ENCODE measurements at places on chromosomes 6 and 20. TPM values are rescaled to one million over a fixed set of nuclear protein-coding genes. Genes with fewer than 3 reads are reported as not detected.

DNA sequence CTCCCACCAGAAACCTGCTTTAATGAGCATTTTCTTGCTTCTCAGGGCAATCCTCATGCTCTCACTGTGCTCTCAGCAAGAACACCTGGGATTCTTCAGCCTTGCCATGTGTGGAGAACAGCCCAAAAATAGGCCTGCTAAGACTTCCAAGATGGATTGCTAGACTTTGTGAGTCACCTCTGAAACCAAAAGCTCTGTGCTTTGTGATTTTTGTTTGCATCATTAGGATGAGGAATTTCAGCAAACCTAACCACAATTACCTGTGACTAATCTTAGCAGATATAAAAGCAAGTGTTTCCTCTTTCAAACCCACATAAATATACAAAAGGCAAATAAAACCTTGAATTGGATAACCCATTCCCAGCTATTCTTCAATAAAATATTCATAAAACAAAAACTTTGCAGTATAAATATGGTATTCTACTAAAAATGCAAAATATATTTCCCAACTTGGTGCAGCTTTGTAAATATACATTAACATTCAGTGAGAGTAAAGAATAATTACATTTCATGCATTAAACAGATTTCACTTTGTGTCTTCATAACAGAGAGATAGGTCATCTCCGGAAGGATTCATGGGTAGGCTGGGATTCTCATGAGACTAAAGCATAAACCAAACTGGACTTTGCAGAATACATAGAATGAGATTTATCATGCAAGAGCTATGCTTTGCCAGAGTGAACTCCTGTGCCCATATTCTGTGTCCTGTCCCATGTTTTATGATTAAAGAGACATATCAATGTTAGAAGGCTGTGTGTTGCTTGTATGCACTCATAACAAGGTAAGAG is 33.5 kb downstream of the TPBG start:
- no peak overlapping the region for H3K27ac ChIP-seq
- no peaks in the 10 kb centered on the region for H3K36me3 ChIP-seq
- no peak overlapping the region for H3K4me3 ChIP-seq

GRCh38 chr6:41708856-41709255 is 26.6 kb downstream of the TFEB start:
- H3K4me3 ChIP-seq, result no peak overlapping the region
- no peaks in the 10 kb centered on the region for H3K27me3 ChIP-seq

GRCh38 chr6:159450815-159451465 is 242.1 kb downstream of the SOD2 start:
- H3K4me1 ChIP-seq, result no peaks in the 10 kb centered on the region
- H3K27me3 ChIP-seq, result peaks cover 30% of the 10 kb centered on the region
- H3K36me3 ChIP-seq, result no peaks in the 10 kb centered on the region

DNA sequence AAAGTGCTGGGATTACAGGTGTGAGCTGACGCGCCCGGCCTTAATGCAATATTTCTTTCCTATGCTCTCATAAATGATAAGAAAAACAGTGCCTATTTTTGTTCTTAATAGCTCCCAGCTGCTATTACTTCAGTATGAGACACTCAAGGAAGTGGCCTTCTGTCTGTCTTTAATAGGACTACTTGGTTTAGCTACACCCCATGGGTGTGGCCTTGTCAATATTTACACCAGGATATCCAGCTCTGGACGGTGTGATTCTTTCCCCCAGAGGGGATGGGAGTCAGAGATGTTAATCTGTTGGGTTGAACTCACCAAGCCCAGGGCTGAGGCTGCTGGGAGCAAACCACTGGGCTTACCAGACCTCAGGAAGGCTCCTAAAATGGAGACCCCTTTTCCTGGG is 134.2 kb downstream of the CEP57L1 start:
- no peaks in the 10 kb centered on the region for H3K27me3 ChIP-seq
- H3K4me3 ChIP-seq, result no peak overlapping the region
- H3K4me1 ChIP-seq, result peaks cover under 1% of the 10 kb centered on the region
- H3K36me3 ChIP-seq, result no peaks in the 10 kb centered on the region
- DNase-seq, result no peak
- no peak overlapping the region for H3K27ac ChIP-seq

Gene C6orf141
- 1.1 TPM for total RNA-seq

Gene SLC22A2
- total RNA-seq, result not detected

- H3K27ac ChIP-seq, result no peak overlapping the region
- peaks cover 4% of the 10 kb centered on the region for H3K4me1 ChIP-seq
Measured at GRCh38 chr6:34154668-34155447, 9.0 kb upstream of the GRM4 start.

Gene BCAS1
- 0.14 TPM for total RNA-seq

- peak; percentile 51 for DNase-seq
- no peak overlapping the region for H3K4me3 ChIP-seq
- no peak overlapping the region for H3K27ac ChIP-seq
Measured at GRCh38 chr20:46767127-46767761, 57.8 kb downstream of the SLC2A10 start.

Gene PKIG
- total RNA-seq, result 4.6 TPM

- DNase-seq, result no peak
- H3K27me3 ChIP-seq, result no peaks in the 10 kb centered on the region
- no peaks in the 10 kb centered on the region for H3K4me1 ChIP-seq
Measured at GRCh38 chr20:8536262-8536618, 404.2 kb downstream of the PLCB1 start.

Gene RBM24
- total RNA-seq, result not detected

GRCh38 chr6:118905851-118906250 is 11.9 kb downstream of the ASF1A start:
- no peak for DNase-seq
- H3K4me1 ChIP-seq, result peaks cover 51% of the 10 kb centered on the region
- peaks cover 55% of the 10 kb centered on the region for H3K36me3 ChIP-seq
- H3K27me3 ChIP-seq, result no peaks in the 10 kb centered on the region
- no peak overlapping the region for H3K4me3 ChIP-seq

DNA sequence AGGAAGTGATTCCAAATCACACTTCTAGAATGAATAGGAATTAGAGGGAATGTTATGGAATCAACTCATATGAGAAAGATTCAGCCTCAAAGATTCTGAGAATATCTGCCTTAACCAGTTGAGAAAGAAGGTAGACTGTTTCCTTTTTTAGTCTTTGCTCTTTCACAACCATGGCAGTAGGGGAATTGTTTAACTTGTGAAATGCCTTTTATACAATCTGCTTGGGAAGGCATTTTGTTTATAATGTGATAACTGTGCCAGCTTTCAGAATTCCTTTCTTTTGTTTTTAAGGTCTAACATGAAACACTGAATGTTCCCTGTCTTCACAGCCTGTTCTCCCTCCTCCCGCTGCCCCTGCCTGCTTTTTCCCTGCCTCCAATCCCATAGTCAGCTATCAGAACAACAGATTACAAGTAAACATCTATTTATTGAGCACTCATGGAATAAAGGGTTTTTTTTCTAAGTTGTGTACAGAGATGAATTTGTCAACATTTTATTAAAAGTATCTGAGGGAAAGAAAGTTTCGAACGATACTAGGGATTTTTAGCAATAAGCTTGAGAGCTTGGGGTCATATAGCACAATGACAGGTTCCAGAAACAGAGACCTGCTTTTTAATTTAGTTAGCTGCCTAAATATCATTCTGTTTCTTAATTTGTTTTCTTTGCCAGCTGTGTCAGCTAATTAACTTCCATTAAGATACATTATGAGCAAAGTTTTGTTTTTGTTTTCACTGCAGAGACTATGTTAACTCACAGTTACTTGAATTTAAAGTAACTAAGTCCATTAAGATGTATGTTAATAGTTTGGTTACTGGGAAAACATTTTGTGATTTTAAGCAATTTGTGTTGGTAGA is 28.3 kb upstream of the FBXO30 start:
- H3K36me3 ChIP-seq, result peaks cover 2% of the 10 kb centered on the region
- no peak overlapping the region for H3K4me3 ChIP-seq
- no peaks in the 10 kb centered on the region for H3K27me3 ChIP-seq

Gene PRIM2
- total RNA-seq, result 36.4 TPM

DNA sequence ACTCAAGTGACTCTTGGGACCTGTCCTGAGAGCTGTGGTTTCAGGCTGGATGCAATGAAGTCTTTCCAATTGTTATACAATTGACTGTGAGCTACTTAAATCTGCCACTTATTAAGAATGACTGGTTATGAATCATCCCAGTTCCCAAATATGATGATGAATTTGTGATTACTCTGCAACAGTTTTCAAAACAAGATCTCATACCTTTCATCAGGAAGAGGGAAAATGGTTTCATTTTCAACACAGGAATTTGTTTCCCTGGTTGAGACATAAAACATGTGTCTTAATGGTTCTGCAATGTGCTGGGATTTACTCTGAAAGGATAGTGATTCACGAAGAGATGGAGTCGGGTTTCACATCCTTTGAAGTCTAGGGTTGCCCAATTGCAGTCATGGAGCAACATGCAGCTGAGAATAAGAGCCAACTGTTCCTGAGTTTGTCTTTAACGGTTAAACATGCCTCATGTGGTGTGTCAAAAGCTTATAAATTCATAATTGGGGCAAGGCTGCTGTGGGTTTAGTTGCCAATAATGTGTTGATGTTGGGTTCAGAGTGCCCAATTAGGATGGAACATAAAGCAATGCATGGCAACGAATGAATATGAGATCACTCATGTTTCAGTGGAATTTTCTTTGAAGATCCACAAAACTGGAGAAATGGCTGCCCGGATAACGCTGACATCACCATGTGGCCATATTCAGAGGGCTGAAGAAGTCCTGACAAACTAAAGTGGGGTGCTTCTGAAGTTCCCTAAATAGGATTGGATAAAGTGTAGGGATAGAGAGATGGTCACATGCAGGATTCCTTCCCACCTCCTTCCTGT is 41.0 kb downstream of the CYP24A1 start:
- H3K4me1 ChIP-seq, result no peaks in the 10 kb centered on the region
- H3K4me3 ChIP-seq, result no peak overlapping the region
- peaks cover 4% of the 10 kb centered on the region for H3K27me3 ChIP-seq
- no peak overlapping the region for H3K27ac ChIP-seq

DNA sequence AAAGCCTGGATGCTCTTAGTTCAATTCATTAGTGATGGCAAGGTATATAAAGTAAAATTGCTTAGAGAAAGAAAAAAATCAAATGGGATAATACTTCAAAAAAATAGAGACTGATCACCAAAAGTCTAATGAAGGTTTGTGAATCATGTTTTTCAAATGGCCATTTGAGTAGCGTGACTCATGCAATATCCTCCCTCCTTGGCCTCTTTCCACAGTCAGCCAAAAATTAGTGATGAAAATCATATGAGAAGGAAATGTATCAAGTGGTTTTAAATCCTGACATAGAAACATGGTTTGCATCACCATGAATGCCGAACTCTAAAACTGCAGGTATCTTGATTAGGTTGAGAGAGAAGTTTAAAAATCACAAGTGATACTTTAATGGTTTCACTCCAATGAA is 1.2 kb upstream of the COL19A1 start:
- peaks cover 23% of the 10 kb centered on the region for H3K4me1 ChIP-seq
- no peak for DNase-seq
- H3K4me3 ChIP-seq, result no peak overlapping the region
- H3K27ac ChIP-seq, result no peak overlapping the region

GRCh38 chr6:157521362-157522335 is 140.7 kb downstream of the ZDHHC14 start:
- no peak for DNase-seq
- no peaks in the 10 kb centered on the region for H3K27me3 ChIP-seq
- no peak overlapping the region for H3K4me3 ChIP-seq
- H3K27ac ChIP-seq, result no peak overlapping the region
- H3K4me1 ChIP-seq, result peaks cover 7% of the 10 kb centered on the region
- no peaks in the 10 kb centered on the region for H3K36me3 ChIP-seq

DNA sequence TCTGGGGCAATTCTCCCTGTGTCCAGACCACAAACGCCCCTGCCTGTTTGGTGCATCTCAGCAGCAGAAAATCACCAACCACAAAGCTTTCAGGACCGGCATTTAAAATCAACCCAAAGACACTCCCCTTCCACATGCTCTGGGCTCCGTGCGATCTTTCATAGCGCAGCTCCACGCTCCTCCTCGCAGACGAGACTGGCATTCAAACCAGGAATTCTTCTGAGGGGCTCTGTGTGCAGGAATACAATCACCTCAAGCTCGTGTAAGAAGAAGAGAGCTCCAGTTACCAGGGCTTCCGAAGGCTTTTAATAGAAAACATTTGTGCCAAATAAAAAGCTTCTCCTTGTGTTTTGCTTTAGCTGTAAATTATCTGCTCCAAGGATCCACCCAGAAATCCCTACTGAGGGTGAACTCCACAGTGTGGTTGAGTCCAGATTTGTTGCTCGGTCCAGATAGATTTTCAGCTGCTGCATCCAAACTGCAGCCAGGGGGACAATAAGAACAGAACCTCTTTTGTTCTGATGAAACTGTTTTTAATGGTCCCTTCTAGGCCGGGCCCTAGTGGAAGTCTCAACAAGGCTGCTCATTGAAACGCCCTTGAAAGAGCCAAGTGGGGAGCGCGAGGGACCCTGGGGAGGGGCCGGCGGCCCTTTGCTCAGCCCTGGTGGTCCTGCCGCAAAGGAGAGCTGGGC is 16.4 kb upstream of the BMP7 start:
- no peak for DNase-seq
- H3K4me3 ChIP-seq, result no peak overlapping the region
- H3K4me1 ChIP-seq, result no peaks in the 10 kb centered on the region
- H3K27ac ChIP-seq, result no peak overlapping the region

Gene TPBG
- total RNA-seq, result 0.43 TPM

Gene OLIG3
- total RNA-seq, result not detected

- peaks cover 8% of the 10 kb centered on the region for H3K36me3 ChIP-seq
- H3K4me3 ChIP-seq, result no peak overlapping the region
- peak; percentile 12 for DNase-seq
- peaks cover 13% of the 10 kb centered on the region for H3K27me3 ChIP-seq
Measured at GRCh38 chr6:127475135-127475822, 16.1 kb upstream of the KIAA0408 start.

- no peaks in the 10 kb centered on the region for H3K27me3 ChIP-seq
- H3K4me1 ChIP-seq, result peaks cover 93% of the 10 kb centered on the region
- peak overlapping the region; percentile 52 for H3K27ac ChIP-seq
- no peak for DNase-seq
- peaks cover 26% of the 10 kb centered on the region for H3K36me3 ChIP-seq
Measured at GRCh38 chr6:53310771-53311585, 37.8 kb downstream of the ELOVL5 start.

Gene FOXC1
- total RNA-seq, result 0.04 TPM

Gene SIRPG
- 34.3 TPM for total RNA-seq

Gene AVP
- not detected for total RNA-seq

DNA sequence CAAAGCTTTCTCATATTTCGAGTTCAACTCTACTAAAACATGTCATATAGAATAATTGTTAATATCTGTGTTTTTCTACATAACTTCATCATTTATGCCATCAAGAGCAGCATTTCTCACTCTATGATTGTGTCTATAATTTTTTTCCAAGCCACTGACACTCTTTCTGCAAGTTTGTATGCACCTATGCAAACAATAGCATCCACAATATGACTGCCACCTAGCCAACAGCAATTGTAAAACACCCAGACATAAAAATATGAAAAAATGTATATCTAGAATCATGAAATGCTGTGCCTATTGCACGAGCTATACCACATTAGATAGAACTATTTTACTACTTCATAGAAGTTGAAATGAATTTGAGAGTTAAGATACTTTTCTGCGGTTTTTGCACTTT is 286.5 kb upstream of the MARCKS start:
- peaks cover 4% of the 10 kb centered on the region for H3K27me3 ChIP-seq
- H3K4me1 ChIP-seq, result no peaks in the 10 kb centered on the region
- no peak overlapping the region for H3K27ac ChIP-seq
- no peak for DNase-seq
- no peak overlapping the region for H3K4me3 ChIP-seq
- H3K36me3 ChIP-seq, result no peaks in the 10 kb centered on the region
